ENCODE measurements at places on chromosomes 12 and 14. TPM values are rescaled to one million over a fixed set of nuclear protein-coding genes. Genes with fewer than 3 reads are reported as not detected.

- no peaks in the 10 kb centered on the region for H3K36me3 ChIP-seq
- H3K4me1 ChIP-seq, result peaks cover 18% of the 10 kb centered on the region
- H3K4me3 ChIP-seq, result peak overlapping the region; percentile 11
- DNase-seq, result peak; percentile 91
- H3K27me3 ChIP-seq, result no peaks in the 10 kb centered on the region
These were observed 20.1 kb downstream of the TSPAN9 start for GRCh38 chr12:3097186-3097804.

DNA sequence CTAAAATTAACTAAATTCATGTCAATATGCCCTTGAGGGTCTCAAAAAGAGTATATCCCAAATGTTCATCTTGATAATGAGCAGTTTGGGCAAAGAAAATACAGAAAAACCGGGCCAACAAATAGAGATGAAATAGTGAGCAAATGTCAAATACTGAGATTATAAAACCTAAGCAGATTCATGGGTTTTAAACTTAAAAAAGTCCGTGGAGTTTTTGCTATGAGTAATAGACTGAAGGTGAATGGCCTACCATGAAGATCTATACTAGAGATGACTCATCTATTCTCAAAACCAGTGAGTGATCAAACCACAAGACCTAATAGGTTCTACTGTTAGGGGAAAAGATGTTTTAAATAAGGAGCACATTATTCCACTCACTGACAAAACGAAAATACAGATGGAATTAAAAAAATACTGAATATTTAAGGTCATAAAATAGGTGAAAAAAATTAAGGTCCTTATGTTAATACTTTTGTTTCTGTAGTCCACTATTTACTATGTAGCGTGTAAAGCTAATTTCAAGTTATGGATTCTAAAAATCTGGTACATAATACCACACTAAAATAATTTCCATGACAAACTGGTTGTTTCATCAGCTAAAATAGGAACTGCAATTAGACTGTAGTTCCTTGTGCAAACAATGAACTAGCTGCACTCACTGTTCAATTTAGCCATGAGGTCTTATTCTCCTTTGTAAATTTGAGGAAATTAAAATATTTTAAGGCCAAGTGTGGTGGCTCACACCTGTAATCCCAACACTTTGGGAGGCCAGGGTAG, 5.0 kb downstream of the HNRNPC start:
- no peak for DNase-seq
- no peaks in the 10 kb centered on the region for H3K36me3 ChIP-seq
- no peak overlapping the region for H3K4me3 ChIP-seq
- H3K4me1 ChIP-seq, result peaks cover 15% of the 10 kb centered on the region
- no peak overlapping the region for H3K27ac ChIP-seq
- H3K27me3 ChIP-seq, result no peaks in the 10 kb centered on the region

- no peak overlapping the region for H3K27ac ChIP-seq
- DNase-seq, result no peak
- no peaks in the 10 kb centered on the region for H3K4me1 ChIP-seq
These were observed 54.3 kb upstream of the TMX1 start for GRCh38 chr14:51185754-51186153.

LTB4R2 gene
- 7.1 TPM for total RNA-seq

LPAR5 gene
- total RNA-seq, result not detected

- no peak overlapping the region for H3K4me3 ChIP-seq
- no peaks in the 10 kb centered on the region for H3K4me1 ChIP-seq
- DNase-seq, result no peak
- no peaks in the 10 kb centered on the region for H3K27me3 ChIP-seq
- no peak overlapping the region for H3K27ac ChIP-seq
These were observed 63.1 kb upstream of the SOX5 start for GRCh38 chr12:24012528-24012927.

- H3K27ac ChIP-seq, result no peak overlapping the region
- H3K4me3 ChIP-seq, result no peak overlapping the region
- no peaks in the 10 kb centered on the region for H3K27me3 ChIP-seq
- DNase-seq, result no peak
- H3K4me1 ChIP-seq, result no peaks in the 10 kb centered on the region
These were observed 52.8 kb downstream of the KCNK13 start for GRCh38 chr14:90114554-90114953.

GRCh38 chr14:23877538-23878180, 75.9 kb upstream of the DHRS4 start:
- DNase-seq, result no peak
- H3K27ac ChIP-seq, result no peak overlapping the region
- H3K4me3 ChIP-seq, result no peak overlapping the region
- no peaks in the 10 kb centered on the region for H3K4me1 ChIP-seq

- DNase-seq, result no peak
- H3K4me3 ChIP-seq, result no peak overlapping the region
- H3K27me3 ChIP-seq, result no peaks in the 10 kb centered on the region
These were observed 338.9 kb downstream of the C12orf50 start for GRCh38 chr12:87690236-87690810.

GPN3 gene
- total RNA-seq, result 15.2 TPM

DNA sequence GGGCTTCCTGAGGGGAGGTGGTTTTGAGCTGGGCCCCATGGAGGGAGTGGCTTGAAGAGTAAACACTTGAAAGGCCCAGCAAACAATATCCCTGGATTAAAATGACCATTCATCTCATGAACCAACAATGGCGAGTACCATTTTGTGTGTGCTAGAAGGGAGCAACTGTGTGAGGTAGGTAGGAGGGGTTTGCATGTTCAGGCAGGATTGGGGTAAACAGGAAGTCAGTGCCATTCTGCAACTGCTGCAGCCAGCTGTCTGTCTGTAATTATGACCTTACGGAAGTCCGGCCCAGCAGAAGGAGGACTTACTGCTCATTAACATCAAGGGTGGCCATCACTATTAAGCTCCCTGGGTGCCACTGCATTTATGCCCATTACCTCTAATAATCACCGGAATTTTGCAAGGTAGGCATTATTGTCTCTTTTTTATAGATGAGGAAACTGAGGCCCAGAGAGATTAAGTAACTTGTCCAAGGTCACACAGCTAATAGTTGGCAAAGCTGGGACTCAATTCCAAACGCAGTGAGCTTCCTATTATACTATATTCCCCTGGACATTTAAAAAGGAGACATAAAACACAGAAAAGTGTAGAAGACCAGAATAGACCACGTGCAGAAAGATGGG, 16.6 kb upstream of the IFI27L2 start:
- H3K27ac ChIP-seq, result no peak overlapping the region
- DNase-seq, result no peak
- no peaks in the 10 kb centered on the region for H3K36me3 ChIP-seq
- H3K4me3 ChIP-seq, result no peak overlapping the region

CD4 gene
- total RNA-seq, result 12.4 TPM

DNA sequence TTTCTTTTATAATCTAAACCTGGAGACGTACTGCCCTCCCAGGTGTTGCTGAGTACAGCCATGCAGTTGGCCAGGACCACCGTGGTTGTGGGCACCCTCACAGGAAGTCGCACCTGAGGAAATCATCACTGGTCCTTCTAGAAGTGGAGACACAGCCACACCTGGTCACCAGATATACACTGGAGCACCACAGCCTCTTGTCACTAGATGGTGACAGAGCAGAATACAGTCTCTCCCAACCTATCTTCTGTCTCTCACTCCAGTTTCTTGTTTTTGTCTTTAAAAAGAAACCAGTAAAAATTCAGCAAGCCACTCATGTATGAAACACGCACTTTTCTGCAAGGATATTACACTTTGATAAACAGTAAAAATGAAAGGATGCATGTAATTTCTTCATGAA, 43.1 kb upstream of the GPHB5 start:
- no peaks in the 10 kb centered on the region for H3K27me3 ChIP-seq
- no peak overlapping the region for H3K27ac ChIP-seq
- H3K4me3 ChIP-seq, result no peak overlapping the region
- no peaks in the 10 kb centered on the region for H3K36me3 ChIP-seq

TAS2R8 gene
- total RNA-seq, result not detected

GPR65 gene
- total RNA-seq, result 2.6 TPM

DNA sequence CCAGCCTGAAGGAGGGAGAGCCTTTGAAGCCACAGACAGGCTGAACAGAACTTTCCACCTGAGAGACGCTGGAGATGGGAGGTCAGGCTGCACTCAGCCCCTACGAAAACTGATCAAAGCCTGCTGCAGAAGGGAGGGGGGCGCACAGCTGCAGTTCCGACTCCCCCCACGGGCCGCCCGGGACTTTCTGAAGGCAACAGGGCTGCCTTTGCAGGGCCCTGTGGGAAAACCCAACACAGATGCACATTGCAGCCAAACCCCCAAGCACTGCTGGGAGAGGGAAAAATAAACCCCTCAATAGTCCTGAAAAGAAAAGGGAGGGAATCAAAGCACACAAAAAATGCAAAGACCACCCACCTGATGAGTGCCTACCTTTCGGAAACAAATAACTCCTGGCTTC, 290.6 kb downstream of the ZFP36L1 start:
- no peaks in the 10 kb centered on the region for H3K36me3 ChIP-seq
- H3K27me3 ChIP-seq, result no peaks in the 10 kb centered on the region
- H3K4me1 ChIP-seq, result no peaks in the 10 kb centered on the region
- no peak overlapping the region for H3K4me3 ChIP-seq

DNA sequence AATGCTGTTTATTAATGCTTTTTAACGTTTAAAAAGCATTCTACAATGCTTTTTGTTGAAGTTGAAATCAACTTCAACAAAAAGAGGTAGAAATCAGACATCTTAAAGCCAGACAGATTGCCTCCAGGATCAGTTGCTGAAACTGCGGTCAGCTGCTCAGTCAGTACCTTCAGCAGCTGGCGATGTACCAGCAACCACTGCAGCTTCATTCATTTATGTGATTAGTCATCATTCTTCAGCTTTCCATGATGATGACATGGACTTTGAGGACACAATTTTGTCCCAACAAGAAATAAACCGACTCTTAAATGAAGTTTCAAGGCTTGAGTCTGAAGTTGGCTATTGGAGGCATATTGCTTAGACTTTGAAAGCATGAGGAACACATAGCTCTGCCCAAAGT, 31.5 kb upstream of the NUAK1 start:
- H3K4me1 ChIP-seq, result no peaks in the 10 kb centered on the region
- no peak for DNase-seq
- no peaks in the 10 kb centered on the region for H3K27me3 ChIP-seq
- H3K27ac ChIP-seq, result no peak overlapping the region
- no peak overlapping the region for H3K4me3 ChIP-seq
- H3K36me3 ChIP-seq, result no peaks in the 10 kb centered on the region

- no peaks in the 10 kb centered on the region for H3K27me3 ChIP-seq
- H3K36me3 ChIP-seq, result no peaks in the 10 kb centered on the region
- no peak overlapping the region for H3K4me3 ChIP-seq
- H3K4me1 ChIP-seq, result no peaks in the 10 kb centered on the region
These were observed 237.6 kb upstream of the SFSWAP start for GRCh38 chr12:131473261-131473660.

GRCh38 chr14:66046035-66046434, 440.1 kb upstream of the CCDC196 start:
- H3K4me3 ChIP-seq, result no peak overlapping the region
- no peak overlapping the region for H3K27ac ChIP-seq
- no peaks in the 10 kb centered on the region for H3K27me3 ChIP-seq
- no peak for DNase-seq

GRCh38 chr12:19633194-19633593, 193.9 kb downstream of the AEBP2 start:
- no peaks in the 10 kb centered on the region for H3K27me3 ChIP-seq
- no peaks in the 10 kb centered on the region for H3K4me1 ChIP-seq
- no peak overlapping the region for H3K27ac ChIP-seq

TCL1A gene
- total RNA-seq, result 2.6 TPM

MARK3 gene
- total RNA-seq, result 110 TPM

DNA sequence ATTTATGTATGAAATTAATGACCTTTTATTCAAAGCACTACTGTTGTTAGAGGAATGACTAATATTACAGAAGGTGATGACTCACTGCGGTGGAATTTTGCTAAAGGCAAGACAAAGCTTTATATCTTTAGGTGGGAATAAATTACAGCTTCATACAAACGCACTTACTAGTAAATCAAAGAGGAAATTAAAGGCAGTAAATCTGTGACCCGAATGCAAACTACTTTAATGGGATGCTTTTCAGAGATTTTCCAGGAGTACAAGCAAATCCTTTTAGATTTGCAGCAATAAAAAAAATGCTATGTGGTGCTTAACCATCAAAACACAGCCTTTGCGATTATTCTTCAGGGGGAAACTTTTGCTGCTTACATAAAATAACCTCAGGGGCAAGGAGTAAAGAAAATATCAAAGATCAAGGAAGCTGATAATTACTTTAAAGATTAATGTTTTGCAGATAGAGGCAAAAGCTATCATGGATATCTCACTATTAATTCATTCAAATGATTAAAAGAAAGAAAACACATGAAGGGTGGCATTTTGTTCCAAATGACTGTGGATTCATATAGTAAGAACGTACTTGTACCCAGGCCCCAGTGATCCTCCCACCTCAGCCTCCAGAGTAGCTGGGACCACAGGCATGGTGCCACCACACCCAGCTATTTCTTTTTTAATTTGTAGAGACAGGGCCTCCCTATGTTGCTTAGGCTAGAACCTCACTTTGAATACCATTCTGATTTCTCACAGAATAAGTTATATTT, 98.9 kb downstream of the DENND5B start:
- H3K27ac ChIP-seq, result no peak overlapping the region
- H3K4me1 ChIP-seq, result peaks cover 5% of the 10 kb centered on the region
- H3K4me3 ChIP-seq, result no peak overlapping the region
- H3K27me3 ChIP-seq, result no peaks in the 10 kb centered on the region
- no peaks in the 10 kb centered on the region for H3K36me3 ChIP-seq

ALG10 gene
- 4.1 TPM for total RNA-seq

DNA sequence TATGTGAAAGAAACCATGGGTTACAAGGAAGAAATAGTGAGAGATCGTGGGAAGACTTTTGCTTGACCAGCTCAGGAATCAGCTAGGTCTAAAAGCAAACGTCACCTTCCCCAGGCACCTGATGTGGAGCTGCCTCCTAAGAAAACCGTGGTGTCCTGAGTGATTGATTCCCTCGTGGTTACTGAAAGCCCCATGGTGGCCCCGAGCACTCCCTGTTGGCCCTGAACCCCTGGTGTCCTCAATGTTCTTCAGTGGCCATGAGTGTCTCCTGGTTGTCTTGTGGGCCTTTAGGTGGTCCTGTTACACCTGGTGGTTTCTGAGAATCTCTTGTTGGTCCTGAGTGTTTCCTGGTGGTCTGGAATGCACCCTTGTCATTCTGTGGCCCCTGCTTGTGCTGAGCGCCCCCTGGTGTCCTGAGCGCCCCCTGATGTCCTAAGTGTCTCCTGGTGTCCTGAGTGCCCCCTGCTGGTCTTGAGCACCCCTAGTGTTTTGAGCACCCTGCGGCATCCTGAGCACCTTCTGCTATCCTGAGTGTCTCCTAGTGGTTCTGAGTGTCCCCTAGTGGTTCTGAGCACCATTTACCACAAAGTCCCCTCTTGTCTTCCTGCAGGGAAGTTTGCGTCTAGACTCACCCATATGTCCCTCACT, 518.7 kb downstream of the TMEM121 start:
- no peak overlapping the region for H3K27ac ChIP-seq
- H3K27me3 ChIP-seq, result no peaks in the 10 kb centered on the region
- H3K36me3 ChIP-seq, result no peaks in the 10 kb centered on the region
- no peak for DNase-seq
- no peaks in the 10 kb centered on the region for H3K4me1 ChIP-seq

CD27 gene
- total RNA-seq, result not detected

DNA sequence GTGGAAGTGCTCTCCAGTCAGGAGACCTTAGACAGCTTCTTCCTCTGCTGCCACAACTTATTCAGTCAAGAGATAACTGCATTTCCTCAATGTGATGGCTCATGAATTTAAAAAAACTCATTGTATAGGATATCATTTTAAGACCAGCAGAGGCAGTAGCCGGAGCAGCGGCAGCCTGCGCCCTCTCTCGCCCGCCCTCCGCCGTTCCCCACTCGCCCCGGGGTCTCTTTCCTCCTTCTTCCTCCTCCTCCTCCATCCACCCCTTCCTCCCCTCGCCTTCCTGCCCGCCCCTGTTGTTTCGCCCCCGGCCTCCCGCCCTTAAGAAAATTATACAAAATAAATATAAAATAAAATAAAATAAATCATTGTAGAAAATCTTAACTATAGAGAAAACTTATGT, 687.6 kb downstream of the FLRT2 start:
- no peaks in the 10 kb centered on the region for H3K36me3 ChIP-seq
- no peak overlapping the region for H3K27ac ChIP-seq
- H3K4me1 ChIP-seq, result no peaks in the 10 kb centered on the region

BEGAIN gene
- total RNA-seq, result 4.4 TPM
